ENCODE measurements at places on chromosomes 13 and 19.

DNA sequence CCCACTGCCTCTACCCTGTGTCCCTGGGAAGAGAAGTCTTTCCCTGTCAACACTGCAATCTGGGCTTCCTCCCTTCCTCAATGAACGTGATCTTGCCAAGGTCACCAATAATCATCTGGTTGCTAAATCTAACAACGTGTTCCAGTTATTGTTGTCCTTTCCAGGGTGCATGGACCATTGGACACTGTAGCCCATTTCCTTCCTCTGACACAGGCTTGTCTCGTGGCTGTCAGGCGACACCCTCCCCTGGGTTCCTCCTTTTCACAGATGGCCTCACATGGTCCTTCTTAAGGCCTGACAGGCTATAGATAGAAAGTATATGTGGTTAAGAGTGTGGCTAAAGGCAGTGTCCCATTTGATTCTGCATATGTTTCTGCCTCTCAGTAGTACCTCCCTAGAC lies 67.7 kb upstream of the STARD13 start:
- DNase-seq, result no peak

DNA sequence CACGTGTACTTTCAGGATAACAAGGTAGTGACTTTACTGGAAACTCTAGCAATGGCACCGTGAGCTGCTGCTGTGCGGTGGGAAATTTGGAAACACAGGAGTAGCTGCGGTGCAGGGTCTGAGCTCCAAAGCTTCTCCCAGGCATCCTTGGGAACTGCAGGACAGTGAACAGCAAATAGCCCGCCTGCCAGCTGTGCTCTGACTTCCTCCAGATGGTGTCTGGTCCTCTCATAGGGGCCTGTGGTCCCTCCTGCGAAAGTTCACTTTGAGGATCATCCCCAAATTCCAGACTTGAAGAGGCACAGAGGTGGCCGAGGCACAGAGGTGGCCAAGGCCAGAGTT lies 287.3 kb upstream of the MAB21L1 start:
- DNase-seq, result no peak

DNA sequence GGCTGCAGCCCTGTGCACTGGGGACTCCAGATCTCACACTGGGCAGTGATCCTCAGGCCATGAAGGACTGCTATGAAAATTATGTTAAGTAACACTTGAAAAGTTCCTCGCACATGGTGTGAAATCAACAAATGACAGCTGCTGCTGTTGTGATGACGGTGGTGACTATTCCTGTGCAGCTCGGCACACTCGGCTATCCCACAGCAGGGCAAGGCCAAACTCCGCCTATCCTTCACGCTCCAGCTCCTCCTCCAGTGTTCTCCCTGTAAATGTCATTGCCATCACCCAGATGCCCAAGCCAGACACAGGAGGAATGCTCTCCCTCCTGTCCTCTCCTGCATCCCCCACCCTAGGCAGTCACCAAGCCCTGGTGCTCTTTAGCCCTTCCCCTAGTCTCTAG lies 31.3 kb downstream of the GRIK5 start:
- DNase-seq, result no peak

DNA sequence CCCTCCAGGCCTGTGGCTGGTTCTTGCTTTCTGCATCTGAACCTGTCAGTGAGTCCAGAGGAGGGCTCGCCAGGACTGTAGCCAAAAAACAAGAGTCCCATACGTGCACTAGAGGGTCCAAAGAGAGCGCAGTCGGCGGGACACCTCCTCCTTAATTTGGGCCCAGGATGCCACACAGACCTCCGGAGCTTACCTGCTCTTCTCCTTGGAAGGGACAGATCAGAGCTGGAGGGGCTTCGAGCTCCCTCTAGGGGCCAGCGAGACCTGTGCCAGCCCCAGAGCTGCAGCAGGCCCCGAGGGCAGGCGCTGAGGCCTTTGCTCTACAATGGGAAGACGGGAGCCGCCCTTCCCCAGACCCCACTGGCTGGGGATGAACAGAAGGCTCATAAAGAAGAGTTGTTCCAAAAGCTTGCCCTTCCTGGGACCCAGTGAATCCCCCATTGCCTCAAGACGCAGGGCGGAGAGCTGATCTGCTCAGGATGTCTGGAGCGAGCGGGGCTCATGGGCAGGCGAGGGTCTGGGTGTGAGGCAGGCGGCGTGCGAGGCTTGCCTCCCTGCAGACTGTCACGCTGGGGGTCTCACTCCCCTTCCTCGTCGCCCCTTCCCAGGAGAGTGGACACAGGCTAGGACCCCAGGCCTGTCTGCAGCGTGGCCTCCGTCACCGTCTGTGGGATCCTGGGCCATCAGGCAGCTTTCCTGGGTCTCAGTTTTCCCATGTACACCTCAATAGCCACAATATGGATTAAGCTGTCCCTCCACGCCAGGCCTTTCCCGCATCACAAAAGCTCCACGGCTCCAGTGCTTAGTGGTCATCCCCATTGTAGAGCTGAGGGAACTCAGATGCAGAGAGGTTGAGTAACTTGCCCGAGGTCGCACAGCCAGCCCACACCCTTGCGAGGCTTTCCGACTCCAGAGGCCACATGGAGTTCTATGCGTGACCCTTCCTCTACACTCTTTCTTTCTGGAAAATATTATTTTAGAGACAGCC lies 46.9 kb upstream of the VSTM2B start:
- no peak for DNase-seq

GRCh38 chr13:92727118-92727517 lies 499.5 kb upstream of the GPC6 start:
- DNase-seq, result no peak

- no peak for DNase-seq
Measured at GRCh38 chr13:26926371-26926770, 165.8 kb upstream of the GPR12 start.

Data from stimulated activated CD4-positive, alpha-beta T cell treated with anti-CD3 and anti-CD28 coated beads, Interleukin-12 subunit alpha, Interleukin-12 subunit beta, amount 100 ng/mL, for 48 hours (primary cell).